GM04503 (cell line): ENCODE measurements at places on chromosomes 1 and 21.
A peak's percentile ranks its signal among the peaks of the same experiment; 100 is the strongest.

- no peak for DNase-seq
Observed at GRCh38 chr1:226027538-226028217, 28.5 kb upstream of the SDE2 start.

GRCh38 chr1:83508485-83509151 lies 490.3 kb downstream of the TTLL7 start:
- DNase-seq, result peak; percentile 69

- no peak for DNase-seq
Observed at GRCh38 chr1:74180490-74180889, 17.5 kb downstream of the LRRIQ3 start.

DNA sequence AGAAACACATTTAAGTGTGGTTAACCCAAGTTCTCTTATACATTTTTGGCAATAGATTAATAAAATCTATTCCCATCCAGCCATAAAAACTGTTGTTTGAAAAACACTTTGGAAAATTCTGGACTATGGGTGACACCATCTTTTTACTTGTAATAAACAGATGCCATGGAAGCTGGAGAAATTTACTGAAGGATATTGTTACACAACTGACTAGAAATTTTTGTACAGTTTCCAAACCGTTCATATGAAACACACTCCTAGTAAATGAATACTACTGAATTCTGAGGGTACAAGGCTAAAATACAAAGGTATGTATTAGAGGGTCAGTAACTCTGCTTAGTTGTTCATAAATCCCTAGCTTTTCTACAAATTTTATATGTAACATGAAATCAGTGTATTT lies 48.7 kb downstream of the TRIM33 start:
- DNase-seq, result peak; percentile 21

DNA sequence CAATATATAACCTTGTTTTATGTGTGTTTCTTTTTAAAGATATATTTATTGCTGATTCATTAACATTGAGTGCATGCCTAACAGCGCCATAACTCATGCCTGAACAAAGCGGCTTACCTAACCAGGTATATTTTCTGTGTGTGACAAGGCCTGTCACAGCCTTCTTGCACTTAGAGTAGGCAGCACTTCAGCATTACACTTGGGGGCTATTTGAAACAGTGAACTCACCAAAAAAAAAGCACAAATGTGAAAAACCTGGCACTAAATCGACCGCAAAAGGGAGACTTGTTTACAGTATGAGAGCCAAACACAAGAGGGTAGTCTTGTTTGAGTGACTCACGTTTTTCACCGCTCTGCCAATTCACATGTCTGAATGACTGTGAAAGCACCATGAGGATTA lies 111.7 kb downstream of the DISP1 start:
- no peak for DNase-seq

DNA sequence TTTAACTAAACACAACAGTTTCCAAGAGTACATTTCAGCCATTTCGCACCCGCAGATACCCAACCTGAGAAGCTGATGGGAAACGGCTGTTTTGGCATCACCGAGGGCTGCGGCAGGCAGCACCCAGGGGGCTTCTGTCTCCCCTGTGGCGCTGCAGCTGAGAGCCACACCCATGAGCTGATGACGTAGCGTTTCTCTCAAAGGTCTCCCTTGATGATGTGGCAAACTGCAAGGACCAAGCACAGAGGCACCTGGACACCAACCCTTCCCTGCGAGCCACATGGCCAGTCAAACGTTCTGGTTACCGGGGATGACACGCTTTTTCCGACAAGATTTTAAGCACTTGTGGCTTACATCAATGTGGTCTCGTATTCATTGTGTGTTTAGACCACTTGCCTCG lies 150.8 kb upstream of the ERG start:
- no peak for DNase-seq
